GM12864 (cell line): ENCODE measurements at places on chromosomes 3 and 15.
A peak's percentile ranks its signal among the peaks of the same experiment; 100 is the strongest.

DNA sequence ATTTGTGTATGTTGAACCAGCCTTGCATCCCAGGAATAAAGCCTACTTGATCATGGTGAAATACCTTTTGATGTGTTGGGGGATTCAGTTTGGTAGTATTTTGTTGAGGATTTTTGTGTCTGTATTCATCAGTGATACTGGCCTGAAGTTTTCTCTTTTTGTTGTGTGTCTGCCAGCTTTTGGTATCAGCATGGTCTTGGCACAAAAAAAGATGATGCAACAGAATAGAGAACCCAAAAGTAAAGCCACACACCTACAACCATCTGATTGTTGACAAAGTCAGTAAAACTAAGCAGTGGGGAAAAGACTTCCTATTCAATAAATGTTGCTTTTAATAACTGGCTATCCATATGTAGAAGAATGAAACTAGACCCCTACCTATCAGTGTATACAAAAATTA is 77.6 kb downstream of the TCF12 start:
- no peak for DNase-seq

- no peak for DNase-seq
Observed at GRCh38 chr15:43932907-43933306, 106.1 kb downstream of the WDR76 start.

DNA sequence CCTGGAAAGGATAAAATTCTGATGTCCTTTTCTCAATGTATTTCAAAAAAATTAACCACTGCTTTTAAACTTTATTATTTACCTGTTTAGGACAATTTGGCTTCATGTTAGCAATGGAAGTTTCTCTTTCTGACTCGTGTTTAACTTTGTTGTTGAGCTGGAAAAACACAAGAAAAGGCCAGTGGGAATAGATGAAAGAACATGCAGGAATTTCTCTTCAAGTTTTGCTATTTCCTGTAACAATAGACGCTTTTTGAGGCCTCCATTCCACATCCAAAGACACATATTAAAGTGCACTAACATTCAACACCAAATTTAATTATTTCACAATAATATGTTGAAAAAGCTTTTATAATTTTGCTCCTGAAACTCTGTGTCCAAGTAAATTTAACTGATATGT is 9.7 kb downstream of the RBMS3 start:
- no peak for DNase-seq

DNA sequence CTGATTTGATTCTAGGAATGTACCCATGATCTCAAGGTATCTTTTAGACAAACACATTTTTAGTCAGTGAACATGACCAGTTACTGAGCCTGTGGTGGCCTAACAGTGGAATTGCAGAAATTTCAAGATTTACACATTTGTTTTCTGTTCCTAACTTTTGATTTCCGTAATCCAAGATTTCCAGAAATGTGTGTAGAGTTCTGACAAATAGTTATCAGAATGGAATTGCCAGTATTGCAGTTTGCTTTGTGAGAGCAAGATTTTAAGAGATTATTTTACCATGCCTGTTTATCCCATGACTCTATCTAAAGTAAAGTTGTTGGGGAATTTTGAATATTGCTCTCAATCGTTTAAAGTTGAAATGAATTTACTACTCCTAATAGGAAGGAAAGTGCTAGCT is 11.7 kb upstream of the UTS2B start:
- DNase-seq = no peak

GRCh38 chr3:24110051-24110450 is 165.0 kb downstream of the NR1D2 start:
- no peak for DNase-seq

- DNase-seq = no peak
Observed at GRCh38 chr3:111734652-111735051, 124.4 kb upstream of the PHLDB2 start.

DNA sequence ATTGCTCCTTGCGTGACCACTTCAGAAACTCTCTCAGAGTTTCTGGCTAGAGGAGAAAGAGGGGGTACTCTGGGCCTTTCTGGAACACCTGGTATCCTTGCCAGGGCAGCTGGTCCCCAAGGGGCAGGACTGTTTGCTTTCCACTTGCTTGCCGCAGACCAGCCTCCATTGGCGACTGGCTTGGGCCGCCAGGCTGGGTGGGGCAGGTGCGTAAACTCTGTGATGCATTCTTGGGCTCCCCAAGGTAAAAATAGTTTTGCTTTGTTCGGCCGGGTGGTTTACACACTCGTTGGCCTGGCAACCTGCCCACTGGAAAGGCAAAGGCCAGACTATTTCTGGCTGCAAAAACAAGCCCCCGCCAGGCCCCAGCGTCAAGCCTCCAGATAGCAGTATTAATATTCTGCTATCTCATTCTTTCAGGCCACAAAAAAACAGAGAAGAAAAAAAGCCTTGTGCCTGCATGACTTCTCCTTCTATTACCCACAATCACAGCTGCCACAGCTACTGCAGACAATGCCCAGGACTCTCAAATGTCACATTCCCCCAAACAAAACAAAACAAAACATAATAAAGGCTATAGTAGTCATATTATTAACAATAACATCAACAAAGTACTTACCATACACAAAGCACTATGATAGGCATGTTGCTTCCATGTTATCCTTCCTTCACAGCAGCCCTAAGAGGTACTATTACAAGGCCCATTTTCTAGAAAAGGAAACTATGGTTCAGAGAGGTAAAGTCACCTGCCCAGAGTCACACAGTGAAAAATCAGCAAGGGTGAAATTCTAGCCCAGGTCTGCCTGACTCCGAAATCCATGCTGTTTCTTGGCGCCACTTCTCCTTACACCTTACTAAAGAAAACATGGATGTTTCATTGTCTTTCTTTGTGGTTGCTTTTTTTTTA is 14.0 kb upstream of the SSUH2 start:
- peak; percentile 36 for DNase-seq

DNA sequence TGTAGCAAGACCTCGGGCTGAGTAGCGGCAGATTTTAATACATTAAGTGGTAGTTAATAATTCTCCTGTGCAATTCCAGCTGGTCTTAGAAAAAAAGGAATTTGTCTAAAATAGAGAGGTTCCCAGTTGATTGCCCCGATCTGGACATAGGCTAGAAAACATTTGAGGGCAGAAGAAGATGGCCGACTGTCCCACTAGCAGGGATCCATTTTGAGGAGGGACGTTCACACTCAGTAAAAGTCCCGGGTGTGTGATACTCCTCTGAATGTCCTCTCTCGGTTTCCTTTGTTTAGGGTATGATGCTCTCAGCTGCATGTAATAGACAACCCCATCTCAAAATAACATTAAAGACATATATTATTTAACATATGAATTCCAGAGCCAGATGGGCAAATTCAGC is 77.9 kb upstream of the OXTR start:
- no peak for DNase-seq

GRCh38 chr15:95557226-95558046 is 773.1 kb upstream of the NR2F2 start:
- DNase-seq = no peak

GRCh38 chr3:70064194-70064779 is 64.8 kb downstream of the SAMMSON start:
- DNase-seq = no peak
